Activated CD4-positive, alpha-beta T cell treated with anti-CD3 and anti-CD28 coated beads, Interleukin-2, Interleukin-6, amounts not matched to agents 100 ng/mL and 50 ng/mL, durations not matched to agents 16 hours and 8 hours (primary cell): ENCODE measurements at places on chromosomes 7 and 10.

DNA sequence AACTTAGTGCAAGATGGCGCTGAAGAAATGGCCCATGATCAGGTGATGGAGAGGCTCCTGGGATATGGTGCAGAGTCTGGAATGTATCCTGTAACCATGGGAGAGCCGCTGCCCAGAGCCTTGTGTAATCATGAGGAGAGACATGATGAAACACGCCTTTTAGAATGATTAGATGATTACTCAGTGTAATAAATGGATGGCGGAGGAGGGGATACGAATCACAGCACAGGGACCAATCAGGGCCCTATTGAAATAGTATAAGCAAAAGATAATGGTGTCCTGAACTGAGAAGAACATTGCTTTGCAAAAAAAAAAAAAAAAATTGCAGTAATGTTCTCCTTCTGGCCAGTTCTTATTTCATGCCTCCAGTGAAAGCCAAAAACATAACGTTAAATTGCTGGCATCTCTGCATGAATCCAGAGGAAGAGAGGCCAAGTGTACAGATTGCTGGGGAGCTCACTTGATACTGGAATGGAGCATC, 668.5 kb upstream of the AUTS2 start:
- DNase-seq: no peak

DNA sequence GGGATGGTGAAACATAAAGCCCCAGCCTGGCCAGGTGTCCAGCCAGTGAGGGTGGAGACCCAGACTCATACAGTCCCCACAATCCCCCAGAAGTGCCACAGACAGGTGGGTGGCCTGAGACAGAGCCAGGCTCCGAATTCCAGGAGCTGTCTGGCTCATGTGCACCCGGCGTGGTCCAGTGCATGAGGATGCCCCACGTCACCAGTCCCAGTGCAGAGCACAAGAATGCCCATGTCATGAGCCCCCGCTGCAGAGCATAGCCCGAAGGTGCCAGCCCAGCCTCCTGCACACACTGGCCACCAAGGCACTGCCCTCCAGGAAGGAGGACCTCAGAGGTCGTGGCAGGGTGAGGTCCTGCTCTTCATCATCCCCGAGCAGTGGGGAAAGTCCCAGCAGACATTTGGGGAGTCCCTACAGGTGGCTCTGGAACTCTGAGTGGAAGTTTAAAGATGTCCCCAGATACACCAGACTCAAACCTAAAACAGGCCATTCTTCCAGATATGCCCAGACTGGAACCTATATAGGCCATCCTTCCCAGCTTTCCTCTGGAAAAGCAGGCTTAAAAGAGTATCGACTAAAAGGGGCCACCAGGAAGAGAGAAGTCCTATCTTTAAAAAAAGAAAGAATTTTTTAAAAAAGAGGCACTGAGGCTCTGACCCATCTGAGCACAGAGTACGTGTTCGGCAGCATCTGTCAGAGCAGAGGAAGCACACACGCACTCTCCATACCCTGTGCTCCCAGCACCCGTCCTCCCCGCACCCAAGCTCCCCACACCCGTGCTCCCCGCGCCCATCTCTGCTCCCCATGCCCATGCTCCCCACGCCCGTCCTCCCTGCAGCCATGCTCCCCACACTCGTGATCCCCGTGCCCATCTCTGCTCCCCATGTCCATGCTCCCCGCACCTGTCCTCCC, 11.5 kb downstream of the DIP2C start:
- no peak for DNase-seq

GRCh38 chr7:132464740-132465139, 111.5 kb downstream of the PLXNA4 start:
- DNase-seq: no peak

- DNase-seq: peak; percentile 44
Measured at GRCh38 chr10:89301721-89302445, at the start of gene IFIT2. Gene IFIT2 (plus strand): TSS chr10:89302046. CDS start chr10:89302124, 78 bp downstream.

GRCh38 chr7:15558756-15559155, 3.1 kb downstream of the AGMO start:
- no peak for DNase-seq

DNA sequence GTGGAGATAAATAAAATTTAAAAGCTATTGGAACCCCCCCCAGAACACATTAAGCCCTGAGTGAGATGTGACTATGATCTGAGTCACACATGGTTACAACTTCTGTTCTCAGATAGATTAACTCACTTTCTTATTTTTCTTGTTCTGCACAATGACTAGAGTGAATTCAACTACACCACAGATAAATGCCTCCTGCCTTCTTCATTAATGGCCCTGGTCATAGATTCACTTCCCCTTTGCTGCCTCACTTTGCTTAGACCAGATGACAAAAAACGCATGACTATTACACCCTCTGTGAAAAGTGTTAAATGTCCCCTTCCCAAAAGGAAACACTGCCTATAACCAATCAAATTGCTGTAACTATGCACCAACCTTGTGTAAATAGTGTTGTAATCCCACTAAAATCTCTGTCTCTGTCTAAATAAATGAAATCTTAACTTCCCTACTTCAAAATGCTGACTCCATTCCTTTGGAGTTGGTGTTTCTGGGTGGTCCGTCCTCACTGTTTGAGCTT, 49.4 kb downstream of the AKR1D1 start:
- no peak for DNase-seq

GRCh38 chr7:123718773-123719172, 30.0 kb downstream of the WASL start:
- no peak for DNase-seq

- DNase-seq: no peak
Measured at GRCh38 chr7:155298288-155298833, 683 bp downstream of the INSIG1 start.

DNA sequence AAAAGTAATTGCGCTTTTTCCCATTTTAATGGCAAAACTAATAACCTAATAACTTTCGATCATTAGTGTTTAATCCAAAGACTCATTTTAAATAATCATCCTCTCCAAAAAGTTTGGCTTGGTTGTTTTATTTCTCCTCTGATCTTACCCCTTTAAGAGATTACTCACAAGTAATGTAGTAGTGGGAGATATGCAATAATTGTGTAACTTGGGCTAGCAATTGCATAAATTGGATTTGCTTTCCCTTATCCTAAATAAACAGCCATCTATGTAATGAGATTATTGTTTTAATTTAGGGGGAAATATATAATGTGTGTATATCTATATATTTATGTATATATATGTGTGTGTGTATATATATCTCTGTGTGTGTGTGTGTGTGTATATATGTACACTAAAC, 82.5 kb downstream of the RNLS start:
- DNase-seq: no peak

DNA sequence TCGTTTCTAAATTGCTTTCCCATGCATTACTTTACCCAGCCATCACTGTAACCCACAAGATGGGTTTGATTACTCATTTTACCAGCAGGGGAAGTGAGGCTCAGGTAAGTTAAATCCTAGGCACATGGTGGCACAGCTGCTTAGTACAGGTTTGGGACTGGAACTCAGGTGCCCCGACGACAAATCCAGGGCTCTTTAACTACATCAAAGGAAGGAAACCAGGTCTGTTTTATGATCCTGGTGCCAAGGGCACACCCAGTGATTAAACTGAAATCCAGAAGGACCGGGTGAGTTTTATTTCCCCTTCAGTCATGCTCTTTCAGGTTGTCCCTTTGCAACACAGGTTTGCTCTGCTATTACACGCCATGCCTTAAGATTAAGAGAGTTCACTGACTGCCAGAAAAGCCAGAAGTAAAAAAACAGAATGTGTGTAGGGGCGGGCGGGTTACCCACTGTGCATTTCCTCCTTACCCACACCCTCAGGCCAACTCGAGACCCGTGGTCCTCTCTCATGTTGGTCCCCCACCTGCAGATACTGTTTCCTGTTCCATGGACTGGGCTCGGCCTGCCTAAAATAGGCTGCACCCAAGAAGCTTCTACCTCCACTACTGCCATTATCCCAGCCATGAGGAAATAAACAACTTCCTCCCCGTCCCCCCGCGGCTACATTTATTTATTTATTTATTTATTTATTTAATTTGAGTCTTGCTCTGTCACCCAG, 55.1 kb upstream of the KDM7A start:
- peak; percentile 54 for DNase-seq

GRCh38 chr10:52172581-52172980, 141.5 kb upstream of the DKK1 start:
- no peak for DNase-seq

DNA sequence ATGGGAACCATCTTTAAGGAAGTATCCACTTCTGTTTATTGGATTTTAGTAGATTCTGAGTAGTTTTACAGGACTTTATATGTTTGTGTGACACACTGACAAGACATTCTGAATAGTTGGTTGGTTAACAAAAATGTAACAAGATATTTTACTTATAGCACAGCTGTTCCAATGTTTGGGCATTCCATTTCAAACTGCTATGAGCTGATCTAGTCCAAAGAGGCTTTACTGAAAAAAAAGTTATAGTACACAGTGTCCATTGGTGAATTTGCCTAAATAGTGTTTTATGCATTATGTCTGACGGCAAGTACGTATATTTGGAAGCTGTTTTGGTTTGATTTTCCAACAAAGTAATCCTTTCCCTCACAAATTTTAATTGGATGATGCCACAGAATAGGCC, 99.1 kb downstream of the SAMD9 start:
- no peak for DNase-seq

GRCh38 chr10:69862882-69863530, 61.3 kb downstream of the COL13A1 start:
- DNase-seq: no peak

GRCh38 chr7:75988568-75989499, 5.6 kb downstream of the TMEM120A start:
- no peak for DNase-seq

GRCh38 chr7:8284606-8285005, 22.6 kb upstream of the ICA1 start:
- DNase-seq: no peak

GRCh38 chr10:16505161-16505560, 16.5 kb downstream of the C1QL3 start:
- no peak for DNase-seq

- peak; percentile 45 for DNase-seq
Measured at GRCh38 chr10:11242443-11243387, 225.0 kb downstream of the CELF2 start.

DNA sequence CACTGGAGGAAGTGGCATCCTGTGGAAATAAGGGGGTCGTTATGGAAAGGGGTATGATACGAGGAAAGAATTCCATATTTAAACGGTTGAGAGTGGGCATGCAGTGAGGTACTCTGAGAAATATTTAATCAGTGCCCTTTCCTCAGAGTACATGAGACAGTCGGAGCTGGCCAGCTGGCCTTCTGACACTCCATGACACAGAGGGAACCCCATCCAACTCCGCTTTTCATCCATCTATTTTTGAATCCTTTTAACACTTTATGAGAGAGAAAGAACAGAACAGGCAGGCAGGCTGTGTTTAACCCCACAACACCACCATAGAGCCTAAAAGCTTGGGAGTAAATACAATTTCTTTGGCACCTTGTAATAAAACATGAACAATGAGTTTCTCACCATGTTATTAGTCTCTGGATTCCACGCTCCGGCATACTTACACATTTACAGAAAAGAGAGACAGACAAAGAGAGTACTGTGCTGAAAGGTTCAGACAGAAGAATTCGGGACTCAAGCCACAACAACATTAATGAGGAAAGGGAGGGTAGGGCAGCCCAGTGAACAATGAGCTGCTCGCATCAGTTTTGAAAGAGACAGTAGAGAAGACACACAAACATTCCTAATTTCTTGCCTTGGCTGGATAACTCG, 124.2 kb upstream of the PDLIM1 start:
- no peak for DNase-seq

- DNase-seq: peak; percentile 70
Measured at GRCh38 chr7:43439631-43440401, 143.1 kb upstream of the STK17A start.

DNA sequence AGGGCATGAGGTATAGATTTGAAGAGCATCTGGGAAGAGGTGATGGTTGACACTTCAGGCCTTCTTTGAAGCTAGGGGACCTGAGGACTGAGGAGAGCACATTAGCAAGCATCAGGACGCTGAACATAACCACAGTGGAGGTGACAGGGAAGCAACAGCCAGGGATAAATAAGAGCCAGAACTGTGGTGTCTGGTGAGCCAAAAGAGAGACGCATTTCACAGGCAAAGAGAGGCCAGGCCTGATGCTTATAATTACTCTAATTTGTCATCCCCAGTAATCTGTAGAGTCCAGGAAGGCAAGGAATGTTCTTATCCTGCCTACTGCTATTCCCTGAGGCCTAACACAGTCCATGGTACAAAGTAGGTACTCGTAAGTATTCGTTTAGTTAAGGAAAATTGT, 10.4 kb upstream of the FAS start:
- no peak for DNase-seq

DNA sequence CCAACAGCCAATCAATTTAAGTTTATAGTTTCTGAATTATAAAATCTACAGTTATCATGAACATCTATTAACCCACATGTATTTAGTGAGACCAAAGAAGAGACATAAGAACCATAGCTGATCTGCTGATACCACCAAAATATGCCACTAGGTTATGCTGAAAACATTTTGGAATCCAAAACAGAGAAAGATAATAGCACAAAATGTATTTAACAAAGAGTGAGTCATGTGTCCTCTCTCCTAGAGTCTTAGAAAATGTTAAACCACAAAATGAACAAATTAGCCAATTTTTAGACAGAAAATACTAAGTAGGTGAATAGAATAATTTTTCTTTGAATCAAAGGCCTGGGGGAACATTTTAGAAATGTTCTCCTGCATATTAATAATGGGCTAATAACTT, 527.5 kb downstream of the GPAM start:
- DNase-seq: no peak

DNA sequence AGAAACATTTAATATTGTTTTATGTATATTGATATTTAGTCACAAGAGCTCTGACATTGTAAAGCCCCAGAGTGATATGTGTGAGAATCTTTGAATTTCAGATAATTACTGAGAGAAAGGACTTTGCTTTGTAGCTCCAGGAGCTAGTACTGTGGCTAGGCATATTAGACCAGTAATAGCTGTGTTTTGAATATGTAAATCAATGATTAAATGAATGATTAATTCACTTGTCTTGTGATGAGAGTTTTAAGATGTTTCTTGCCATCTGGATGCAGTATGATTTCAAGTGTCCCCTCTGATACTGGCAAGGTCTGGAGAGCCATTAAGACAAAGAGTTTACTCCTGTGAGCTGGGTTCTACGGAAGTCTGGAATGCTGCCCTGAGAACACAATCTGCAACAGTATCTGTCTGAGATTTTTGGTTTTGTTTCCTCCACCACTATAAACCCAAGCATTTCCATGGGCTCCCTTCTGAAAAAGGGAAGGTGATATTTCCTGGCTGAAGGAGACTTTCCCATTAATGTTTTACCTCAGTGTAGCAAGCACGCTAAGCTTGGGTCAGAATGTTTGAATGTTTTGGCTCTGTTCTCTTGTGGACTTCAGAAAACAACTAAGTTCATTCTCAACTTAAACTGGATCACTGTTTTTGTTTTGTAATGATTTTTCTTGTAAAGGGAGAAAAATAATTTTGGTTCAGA, 61.3 kb upstream of the BICC1 start:
- DNase-seq: no peak

GRCh38 chr10:69492091-69492745, 41.0 kb downstream of the TSPAN15 start:
- DNase-seq: no peak
